ENCODE measurements at places on chromosomes 11 and 22.

DNA sequence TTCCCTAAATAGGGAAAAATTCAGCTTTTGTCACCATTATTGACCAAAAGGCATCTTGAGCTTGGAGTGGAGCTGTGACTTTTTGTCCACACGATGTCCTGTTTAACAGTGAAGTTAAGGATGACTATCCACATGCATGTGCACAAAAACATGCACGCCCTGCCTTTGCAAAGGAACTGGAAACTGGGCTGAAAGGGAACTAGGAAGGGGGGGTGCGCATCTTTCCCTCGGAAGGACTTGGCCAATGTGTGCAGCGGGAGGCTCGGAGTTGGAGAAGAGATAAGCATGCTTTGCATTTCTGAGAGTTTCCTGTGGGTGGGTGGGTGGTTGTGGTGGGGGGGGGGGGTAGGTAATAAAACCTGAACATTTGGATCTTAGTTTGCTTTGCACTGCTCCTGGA, 411 bp upstream of the KIRREL3 start:
- no peak for DNase-seq

DNA sequence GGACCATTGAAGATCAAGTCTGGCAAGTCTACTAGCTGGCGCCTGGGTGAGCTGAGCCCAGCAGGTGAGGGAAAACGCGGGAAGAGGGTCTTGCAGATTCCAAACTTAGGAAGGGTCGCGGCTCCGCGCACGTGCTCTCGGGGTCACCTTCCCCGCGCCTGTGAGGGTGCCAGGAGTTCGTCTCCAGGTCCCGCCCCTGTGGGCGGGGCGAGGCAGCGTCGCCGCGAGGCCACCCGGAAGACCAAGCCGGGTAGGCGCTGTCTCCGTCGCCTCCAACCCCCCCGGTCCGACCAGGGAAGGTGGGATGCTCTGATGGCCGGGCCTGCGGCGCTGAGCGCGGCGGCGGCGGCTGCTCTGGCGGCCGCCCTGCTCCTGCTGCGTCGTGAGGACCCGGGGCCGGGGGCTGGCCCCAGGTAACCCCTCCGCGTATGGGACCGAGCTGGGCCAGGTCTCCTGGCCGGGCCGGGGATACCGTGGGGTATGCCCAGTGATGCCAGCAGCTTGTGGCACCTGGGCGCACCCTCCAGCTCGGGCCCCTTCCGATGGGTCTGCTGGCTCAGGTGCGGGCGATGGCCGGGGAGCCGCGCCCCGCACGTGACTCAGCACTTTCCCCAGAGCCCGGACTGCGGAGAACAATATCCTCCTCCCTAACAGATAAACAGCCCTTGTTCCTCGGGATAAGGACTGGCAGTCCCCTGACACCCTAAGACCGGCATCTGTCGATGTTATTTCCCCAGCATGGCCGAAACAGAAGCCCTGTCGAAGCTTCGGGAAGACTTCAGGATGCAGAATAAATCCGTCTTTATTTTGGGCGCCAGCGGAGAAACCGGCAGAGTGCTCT, at the start of gene HTATIP2:
HTATIP2 (plus strand) TSS at position 215 of the 841 bp plus-strand sequence; CDS start at position 739, 524 bp downstream.
- DNase-seq, result no peak

GRCh38 chr11:46278387-46279125, 1.1 kb downstream of the CREB3L1 start:
- no peak for DNase-seq

DNA sequence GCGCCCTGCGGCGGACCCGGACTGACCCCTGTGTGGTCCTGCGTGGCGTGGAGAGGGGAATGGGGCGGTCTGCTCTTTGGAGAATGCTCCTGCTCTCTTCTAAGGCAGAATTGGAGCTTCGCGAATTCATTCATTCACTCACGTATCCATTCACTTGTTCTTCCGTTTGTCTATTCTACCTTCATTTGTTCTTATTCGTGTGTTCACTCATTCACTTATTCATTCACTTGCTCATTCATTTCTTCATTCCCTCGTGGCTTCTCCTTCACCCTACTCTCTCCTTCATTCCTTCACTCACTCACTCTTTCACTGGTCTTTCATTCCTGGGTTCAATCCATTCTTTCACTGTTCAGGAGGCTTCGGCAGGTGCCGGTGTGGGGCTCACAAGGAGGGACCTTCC, 69.6 kb downstream of the WNT7B start:
- DNase-seq, result no peak

- no peak for DNase-seq
Observed at GRCh38 chr11:32630844-32631243, 47.2 kb downstream of the EIF3M start.

DNA sequence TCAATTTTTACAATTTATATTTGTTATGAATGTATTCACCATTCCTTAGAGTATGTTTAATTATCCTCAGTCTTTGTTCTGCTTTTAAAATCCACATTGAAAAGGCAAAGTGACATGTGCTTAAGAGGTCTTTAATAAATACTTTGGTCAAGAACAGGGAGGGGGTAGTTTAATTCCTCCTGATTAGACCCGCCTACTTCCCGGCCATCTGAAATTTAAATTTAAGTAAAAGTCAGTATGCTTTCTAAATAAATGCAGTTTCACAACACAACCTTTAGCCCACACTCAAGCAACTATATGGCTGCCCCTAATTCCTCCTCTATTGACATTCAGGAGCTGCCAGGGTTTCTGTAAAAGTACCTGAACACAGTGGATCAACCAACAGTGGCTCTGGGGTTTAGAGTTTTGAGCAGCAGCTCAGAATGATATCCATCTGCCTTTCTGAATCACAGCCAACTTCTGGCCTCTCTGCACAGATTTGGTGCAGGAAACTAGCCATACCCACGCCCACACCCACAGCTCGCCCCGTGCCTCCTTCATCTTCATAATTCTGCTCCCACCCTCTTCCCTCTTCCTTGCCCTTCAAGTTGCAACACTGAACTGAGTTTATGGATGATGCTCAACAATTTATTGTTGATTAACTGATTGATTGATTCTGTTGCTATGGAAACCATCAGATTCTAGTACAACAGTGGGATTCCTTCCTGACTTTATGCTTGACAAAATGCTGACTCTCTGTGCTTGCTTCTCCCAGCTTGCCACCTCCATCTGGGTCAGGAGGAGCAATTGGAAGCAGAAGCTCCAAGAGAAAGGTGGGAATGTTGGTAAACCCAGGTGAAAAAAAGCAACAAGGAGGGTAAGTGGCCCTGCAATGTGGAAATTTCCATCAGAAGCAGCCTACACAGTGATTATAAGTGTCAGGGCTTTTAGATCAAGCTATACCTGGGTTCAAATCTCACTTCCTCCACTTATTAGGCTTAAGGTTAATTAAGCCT, 70.8 kb downstream of the PANX1 start:
- no peak for DNase-seq

- no peak for DNase-seq
Observed at GRCh38 chr11:82995754-82996398, 75.8 kb downstream of the RAB30 start.

DNA sequence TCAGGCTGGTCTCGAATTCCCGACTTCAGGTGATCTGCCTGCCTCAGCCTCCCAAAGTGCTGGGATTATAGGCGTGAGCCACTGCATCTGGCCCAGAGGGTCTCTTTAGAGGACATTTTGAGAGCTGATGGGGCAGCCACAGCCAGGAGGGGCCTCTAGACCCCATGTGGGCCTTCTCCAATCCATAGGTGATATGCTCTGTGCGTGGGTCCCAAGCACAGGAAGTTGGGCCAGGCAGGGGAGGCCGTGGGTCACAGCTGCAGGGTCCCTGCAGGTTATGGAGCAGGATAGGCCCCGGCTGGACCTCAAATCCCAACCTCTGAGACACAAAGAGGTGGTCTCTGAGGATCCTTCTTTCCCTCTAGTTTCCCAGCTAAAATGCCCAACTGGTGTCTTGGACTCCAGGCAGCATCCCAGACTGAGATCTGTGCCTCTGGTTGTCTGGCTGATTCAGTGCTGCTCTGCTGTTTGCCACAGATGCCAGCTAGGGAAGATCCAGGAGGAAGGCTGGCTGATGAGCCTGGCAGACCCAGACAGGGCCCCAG, 1.5 kb downstream of the LRRC75B start:
- no peak for DNase-seq

- no peak for DNase-seq
Observed at GRCh38 chr11:501683-502287, 5.3 kb downstream of the RNH1 start.

- DNase-seq, result no peak
Observed at GRCh38 chr11:74084796-74085541, 76.1 kb upstream of the UCP3 start.

- no peak for DNase-seq
Observed at GRCh38 chr11:706957-707816, 1.2 kb downstream of the EPS8L2 start.

GRCh38 chr22:37267135-37267587, 15.1 kb upstream of the CYTH4 start:
- no peak for DNase-seq

DNA sequence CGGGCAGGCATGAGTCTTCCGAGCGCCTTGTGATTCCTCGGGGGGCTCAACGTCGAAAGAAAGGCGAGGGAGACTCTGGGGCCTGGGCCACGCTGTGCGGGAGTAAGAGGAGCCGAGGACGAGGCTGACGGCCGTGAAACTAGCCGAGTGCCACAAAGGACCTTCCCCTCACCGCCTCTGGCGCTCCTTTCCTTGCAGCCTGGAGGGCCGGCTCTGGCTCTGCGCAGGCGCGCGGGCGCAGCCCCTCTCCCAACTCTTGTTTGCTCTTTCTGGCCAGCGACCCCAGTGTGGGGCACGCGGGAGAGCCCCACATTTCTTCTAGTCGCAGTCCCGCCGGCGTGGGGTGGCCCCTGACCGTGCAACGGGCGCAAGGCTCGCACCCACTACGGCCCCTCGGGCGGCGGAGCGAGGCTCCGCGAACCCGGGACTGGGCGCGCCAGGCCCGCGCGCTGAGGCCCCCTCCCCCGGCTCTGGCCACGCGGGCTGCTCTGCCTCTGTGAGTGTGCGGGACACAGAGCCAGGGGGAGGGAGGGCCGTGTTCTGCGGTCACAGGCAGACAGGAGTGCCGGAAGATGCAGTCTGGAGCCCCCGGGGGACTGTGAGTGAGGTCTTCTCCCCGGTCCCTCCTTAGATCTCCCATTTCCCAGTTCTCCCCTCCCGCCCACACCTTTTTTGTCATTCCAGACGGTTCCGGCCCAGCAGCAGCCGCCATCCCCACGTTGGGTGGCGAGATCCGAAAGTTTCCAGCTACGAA, 1.0 kb upstream of the TOB2 start:
- no peak for DNase-seq

DNA sequence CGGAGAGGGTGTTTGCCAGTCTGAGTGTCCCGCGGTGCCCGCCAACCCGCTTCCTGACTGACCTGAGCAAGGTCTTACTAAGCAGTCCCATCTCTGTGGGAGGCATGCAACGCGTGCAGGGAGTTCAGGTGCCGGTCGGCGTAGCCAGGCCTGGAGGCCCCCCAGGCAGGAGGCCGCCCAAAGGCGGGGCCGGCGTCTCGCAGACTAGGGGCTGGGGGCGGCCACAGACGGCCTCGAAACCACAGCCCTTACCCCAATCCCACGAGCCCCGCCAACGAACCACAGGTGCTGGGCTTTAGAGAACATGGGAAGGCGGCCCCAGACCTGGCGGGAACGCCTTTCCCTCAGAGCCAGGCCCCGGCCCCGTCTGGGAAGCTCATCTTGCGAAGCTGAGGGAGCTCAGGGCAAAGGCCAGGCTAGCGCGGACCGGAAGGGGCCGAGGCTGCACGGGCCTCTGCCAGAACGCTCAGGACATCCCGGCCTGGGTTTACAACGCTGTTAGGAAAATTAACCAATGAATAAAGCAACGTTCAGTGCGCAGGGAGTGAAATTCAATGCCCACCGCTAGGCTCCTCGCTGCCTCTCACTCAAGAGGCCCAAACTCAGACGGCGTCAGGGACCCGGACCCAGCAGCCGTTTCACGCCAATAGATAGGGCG, 2.1 kb upstream of the MTFP1 start:
- no peak for DNase-seq

- DNase-seq, result no peak
Observed at GRCh38 chr22:31099841-31100761, 7.3 kb downstream of the SELENOM start.

- DNase-seq, result no peak
Observed at GRCh38 chr11:131656839-131657211, 286.4 kb downstream of the NTM start.

DNA sequence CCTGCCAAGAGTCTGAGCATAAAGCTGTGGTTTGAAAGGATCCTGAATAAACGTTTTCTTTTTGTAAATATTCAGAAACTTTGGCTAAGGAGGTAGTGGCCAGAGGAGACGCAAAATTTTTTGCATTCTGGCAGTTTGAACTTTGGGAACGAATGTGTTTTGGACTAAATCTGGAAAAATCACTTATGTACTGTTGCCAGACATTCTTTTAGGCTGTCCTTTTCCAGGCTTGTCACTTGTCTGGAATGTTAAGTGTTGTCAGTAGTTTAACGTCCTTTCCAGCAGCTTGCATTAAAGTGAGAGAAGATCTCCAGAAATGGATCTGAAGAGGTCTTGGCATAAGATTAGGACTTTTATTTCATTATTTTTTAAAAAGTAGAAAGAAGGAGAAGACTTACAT, 18.5 kb downstream of the SPECC1L start:
- DNase-seq, result peak; percentile 80

DNA sequence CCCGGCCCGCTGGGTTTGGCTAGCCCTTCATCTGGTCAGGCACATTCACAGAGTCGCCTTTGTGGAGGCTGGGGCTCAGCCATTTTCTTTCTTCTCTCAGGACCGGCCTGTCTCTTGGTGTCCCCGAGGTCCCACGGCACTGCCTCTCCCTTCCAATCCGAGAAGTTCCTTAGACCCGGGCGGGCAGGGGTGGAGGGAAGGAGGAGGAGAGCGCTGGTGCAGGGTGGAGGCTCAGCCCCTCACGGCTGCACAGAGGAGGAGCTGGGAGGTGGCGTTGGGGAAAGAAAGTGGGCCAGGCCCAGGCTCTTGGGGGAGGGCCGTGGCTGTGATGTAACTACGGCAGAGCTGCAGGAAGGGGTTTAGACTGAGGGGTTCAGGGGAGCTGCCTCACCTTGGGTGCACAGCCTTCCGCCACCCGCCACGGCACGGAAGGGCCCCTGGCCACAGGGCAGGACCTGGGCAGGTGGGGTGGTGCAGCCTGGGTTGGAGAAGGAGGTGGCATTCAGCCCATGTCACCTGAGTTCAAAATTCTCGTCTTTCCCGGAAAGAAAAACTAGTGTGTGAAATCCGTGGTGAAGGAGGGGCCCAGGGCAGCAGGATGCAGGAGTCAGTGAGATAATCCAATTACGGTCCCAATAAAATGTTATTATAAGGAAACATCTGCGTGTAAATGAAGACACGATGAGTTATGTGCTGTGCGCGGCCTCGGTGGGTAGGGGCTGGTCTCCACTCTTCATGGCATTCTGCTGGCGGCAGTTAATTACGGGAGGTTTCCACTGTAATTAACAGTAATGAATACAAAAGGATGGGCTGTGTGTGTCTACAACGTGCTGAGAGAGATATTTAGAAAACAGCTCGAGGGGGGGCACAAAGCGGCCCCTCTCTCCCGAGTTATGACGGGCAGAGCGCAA, 1.7 kb downstream of the BRSK2 start:
- DNase-seq, result no peak

Measured in AG04449 (cell line).